ENCODE measurements at places on chromosomes 16 and 17.
A peak's percentile ranks its signal among the peaks of the same experiment; 100 is the strongest.

DNA sequence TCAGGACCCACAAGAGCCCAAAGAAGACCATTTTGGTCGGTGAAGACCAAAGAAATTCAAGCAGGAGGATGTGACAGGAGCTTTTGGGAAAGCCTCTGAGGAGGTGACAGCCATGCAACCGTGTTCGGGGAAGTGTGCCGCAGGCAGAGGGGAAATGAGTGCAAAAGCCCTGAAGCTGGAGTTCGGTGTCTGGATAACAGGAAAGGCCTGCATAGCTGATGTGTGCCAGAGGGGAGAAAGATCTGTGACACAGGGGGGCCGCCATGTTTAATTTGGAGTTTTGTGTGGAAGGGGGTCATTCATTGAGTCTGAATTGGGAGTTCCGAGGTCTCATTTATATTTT lies 870 bp upstream of the ZC3H7A start:
- no peak for DNase-seq

GRCh38 chr17:7650509-7651096 lies at the start of gene ATP1B2:
ATP1B2 (plus strand) TSS chr17:7650926; CDS start chr17:7651519, 593 bp downstream.
- DNase-seq: no peak

DNA sequence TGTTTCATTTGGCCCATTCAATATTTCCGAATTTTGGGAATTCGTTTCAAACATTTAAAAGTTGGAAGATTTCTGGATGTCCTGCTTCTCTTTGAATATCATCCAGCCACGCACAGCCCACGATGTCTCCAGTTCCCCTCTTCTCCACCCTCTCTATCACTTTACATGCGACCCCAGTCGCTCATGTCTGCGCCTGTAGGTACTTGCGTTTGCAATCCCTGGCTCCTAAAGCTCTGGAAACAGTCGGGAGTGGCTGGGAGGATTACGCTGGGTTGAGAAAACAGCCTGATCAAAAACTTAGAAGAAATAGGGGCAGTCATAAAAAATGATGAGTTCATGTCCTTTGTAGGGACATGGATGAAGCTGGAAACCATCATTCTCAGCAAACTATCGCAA lies 1.5 kb upstream of the SBK1 start:
- DNase-seq: no peak

GRCh38 chr17:48998587-48999440 lies 1.6 kb downstream of the IGF2BP1 start:
- DNase-seq: no peak

- DNase-seq: no peak
Measured at GRCh38 chr16:65406116-65406515, 284.3 kb upstream of the CDH11 start.

DNA sequence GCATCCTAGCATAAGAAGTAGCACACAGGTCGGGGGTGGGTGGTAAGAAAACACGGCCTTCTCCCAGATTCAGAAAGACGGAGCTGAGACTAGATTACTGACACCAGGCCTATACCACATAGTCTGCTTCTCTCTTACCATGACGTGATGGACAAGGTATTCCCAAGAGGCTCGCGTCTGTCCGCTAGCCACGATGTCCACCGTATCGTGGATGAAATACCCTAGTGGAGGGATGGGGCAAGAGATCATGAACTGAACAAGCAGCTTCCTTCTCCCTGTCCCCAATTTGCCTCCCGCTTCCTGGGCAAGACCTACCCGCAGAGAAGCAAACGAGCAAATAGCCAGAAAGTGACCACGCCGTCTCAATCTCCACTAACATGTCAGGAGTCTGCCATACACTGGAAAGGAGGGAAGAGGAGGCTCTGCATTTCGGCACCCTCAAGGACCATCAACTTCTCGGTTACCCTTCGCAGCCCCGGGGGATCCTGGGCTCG lies 820 bp downstream of the TLCD1 start:
- DNase-seq: no peak

DNA sequence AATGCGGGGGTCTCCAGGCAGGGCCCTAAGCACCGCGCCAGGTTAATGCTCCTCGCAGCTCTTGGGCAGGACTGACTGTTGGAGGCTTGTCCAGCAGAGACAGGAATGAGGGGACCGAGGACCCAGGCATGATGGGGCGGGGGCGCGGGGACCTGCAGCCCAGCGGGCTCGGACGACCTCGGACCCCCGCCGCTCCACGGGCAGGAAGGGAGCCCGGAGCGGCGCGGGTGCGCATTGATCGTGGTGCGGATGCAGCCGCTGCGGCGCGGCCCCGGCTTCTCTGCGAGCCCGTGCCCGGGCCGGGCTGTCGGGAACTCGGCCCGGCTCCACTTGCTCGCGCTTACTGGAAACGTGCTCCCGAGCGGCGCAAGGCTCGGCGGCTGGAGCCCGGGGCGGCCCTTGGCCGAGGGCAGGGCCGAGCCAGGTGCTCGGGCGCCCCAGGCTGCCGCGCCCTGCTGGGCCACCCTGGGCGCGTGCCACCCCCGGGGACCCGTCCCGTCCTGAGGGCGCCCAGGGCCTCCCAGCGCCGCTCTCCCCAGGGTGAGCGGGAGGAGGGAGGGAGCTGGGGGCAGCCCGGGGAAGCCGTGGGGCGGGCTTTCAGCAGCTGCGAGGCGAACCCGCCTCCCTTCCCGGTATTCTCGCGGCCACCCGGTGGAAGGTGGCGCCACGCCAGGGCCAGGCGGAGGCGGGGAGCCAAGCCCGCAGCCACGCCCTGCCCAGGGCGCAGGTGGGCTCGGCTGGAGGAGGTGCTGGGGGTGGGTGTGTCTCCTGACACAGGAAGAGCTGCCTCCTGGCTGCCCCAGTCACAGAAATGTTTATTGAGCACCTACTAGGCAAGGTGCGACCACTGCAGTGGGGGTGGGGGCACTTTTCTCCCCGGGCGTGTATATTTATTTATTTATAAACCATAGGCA lies 45.9 kb downstream of the SOCS3 start:
- peak; percentile 82 for DNase-seq

DNA sequence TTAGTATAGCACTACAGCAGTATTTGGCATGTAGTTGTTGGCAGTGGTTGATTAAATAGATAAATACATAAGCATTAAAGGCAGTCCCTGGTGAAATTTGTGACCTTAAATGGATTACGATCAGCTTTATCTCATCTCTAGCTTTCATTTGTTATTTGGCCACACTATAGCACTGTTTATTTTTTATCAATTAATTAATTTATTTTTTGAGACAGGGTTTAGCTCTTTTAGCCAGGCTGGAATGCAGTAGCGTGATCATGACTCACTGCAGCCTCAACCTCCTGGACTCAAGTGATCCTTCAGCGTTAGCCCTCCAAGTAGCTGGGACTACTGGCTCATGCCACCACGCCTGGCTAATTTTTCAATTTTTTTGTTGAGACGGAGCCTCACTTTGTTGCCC lies 18.7 kb upstream of the ARHGAP17 start:
- DNase-seq: no peak

DNA sequence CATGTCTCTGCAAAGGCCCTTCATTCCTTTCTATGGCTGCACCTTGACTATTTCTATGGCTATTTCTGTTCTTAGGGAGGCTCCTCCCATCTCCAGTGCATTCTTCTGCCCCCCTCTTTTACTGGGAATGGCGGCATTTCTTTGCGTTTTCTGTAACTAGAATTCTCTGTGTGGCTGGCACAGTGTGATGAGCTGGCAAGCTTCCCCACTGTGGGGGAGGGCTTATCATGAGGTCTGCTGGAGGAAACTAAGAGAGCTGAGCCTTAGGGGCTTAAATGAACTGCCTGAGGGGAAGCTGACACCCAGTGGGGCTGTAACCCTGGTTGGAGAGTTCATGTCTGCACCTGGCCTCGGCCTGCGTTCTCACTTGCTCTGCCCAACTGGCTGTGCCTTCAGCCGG lies 1.5 kb upstream of the CARD14 start:
- DNase-seq: no peak

DNA sequence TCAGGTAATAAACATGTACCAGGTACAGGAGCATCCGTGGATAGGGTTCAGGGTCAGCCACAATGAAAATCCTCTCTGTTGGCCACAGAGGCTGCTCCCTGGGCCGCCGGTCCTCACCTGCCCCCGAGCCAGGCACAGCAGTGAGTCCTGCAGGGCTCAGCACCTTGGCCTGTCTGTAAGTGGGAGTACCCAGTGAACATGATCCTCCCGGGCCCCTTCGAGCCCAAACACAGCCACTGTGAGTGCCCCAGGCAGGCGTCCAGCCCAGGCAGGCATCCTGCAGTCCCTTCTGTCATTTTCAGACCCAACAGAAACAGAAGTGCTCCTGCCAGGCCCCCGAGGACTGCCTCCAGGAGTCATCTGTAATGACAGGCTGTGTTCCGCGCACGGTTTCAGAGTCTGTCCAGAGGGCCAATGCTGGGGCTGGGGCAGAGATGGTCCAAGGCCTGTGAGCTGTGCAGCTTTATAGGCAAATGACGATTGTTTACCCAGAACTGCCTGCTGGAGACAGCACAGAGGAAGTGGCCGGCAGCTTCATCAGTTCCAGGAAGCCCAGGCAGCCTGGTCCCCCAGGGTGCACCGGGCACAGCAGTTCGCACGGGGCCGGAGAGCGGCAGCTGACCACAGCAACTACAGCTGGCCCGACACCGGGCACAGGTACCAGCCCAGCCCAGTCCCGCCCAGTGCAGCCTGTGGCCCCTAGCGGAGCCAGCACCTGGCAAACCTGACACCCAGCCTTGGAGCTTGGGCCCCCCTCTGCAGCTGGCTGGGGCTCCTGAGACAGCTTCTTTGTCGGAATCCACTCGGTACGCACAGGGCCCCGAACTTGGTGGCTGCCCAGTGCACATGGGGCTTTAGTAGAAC lies 13.2 kb downstream of the SLC7A5 start:
- no peak for DNase-seq

DNA sequence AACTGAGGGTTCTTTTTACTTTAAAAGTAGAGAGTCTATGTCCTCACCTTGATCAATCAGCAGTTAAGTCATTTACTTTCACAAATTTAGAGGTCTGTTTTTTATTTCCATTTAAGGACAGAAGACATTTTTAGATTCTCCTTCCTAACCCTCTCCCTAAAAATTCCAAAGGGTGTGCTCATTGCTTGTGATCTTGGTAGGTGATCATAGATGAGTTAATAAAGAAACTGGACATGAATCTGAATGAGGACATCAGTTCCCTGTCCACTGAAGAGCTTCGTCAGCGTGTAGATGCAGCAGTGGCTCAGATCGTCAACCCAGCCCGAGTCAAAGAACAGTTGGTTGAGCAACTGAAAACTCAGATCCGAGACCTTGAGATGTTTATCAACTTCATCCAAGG lies 8.8 kb downstream of the RUNDC1 start:
- DNase-seq: peak; percentile 27

GRCh38 chr17:30091121-30091670 lies 25.4 kb upstream of the NSRP1 start:
- DNase-seq: no peak

DNA sequence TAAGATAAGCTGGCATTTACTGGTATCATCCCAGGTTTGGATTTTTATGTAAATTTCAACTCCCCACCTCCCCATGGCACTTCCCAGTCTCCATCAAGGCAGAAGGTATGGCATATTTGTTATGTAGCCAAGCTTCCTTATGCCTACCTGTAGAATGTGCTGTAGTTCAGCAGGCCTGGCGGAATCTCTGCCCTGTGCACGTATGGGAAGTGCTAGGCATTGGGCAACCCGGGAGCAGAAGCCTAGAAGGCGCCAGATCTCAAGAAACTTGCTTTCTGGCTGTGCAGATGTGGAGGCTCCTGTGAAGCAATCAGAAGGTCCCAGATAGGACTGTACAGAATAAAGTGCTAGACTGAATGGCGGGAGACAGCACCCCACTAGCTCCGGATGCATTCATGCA lies 64.7 kb downstream of the SNX20 start:
- no peak for DNase-seq

GRCh38 chr16:78761427-78761826 lies 662.0 kb downstream of the WWOX start:
- DNase-seq: no peak

DNA sequence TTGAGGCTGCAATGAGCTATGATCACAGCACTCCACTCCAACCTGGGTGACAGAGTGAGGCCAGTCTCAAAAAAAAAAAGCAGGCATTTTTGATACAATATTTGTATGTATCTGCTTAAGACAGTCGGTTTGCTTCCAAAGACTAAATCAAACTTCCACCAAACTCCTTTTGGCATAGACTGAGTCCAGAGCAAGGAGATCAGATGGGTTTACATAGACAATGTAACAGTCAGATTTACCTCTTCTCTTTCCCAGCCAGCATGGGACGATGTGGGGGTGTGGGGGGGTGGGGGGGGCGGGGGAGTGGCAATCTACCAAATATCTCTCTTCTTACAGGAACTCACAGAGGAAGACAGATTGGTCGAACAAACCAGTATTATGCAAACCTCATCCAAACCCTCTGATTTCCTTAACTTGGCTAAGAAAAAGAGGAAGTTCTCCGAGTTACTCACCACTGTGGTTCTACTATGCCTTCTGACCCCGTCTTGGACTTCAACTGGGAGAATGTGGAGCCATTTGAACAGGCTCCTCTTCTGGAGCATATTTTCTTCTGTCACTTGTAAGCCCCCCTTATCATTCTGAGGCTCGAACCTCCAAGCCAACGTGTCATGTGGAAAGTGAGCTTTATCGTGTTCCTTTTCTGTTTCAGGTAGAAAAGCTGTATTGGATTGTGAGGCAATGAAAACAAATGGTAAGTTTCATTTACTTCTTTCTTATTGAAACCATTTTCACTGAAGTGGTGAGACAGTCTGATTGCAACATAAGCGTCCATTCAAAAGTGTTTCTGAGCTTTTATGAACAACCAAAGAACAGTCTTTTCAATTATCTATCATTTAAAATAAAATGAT lies at the start of gene MILR1:
Gene MILR1 (plus strand): TSS at position 451 of the 848 bp plus-strand sequence. CDS start 54 bp downstream, at position 505.
- DNase-seq: peak; percentile 30

DNA sequence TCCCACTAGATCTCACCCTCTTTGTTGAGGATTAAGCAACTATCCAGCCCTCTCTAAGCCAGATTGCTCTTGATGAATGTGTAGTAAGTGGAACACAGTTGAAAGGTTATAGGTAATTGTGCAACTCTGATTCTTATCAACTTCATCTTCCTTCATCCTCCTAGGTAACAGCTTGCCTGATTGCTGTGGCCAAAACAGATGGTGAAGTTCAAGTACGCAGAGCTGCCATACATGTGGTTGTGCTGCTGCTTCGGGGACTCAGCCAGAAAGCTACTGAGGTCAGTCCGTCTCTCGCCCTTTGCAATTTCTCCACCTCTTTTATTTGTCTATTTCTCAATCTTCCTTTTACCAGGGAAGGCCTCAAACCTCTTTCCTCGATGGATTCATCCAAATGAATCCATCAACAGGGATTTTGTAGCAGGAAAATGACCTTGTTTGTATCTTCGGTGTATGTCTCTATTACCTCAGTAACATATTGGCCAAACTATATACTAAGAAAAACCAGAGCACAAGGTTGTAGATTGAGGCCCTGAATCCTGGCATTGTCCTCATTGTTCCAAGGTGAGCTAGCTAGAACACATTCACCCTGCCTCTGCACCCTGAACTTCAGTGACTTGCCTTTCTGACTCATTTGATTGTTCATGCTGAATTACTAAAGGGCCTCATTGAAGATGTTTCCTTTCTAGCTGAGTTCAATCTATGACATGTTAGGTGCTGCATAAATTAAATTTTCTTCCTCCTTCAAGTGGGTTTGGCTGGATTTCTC lies 65.1 kb upstream of the HAS3 start:
- DNase-seq: peak; percentile 76

All from foreskin keratinocyte (primary cell).